H4 (cell line): ENCODE measurements at places on chromosomes 6 and 20.
A peak's percentile ranks its signal among the peaks of the same experiment; 100 is the strongest.

GRCh38 chr6:149459761-149460160, 25.1 kb downstream of the ZC3H12D start:
- DNase-seq: no peak

DNA sequence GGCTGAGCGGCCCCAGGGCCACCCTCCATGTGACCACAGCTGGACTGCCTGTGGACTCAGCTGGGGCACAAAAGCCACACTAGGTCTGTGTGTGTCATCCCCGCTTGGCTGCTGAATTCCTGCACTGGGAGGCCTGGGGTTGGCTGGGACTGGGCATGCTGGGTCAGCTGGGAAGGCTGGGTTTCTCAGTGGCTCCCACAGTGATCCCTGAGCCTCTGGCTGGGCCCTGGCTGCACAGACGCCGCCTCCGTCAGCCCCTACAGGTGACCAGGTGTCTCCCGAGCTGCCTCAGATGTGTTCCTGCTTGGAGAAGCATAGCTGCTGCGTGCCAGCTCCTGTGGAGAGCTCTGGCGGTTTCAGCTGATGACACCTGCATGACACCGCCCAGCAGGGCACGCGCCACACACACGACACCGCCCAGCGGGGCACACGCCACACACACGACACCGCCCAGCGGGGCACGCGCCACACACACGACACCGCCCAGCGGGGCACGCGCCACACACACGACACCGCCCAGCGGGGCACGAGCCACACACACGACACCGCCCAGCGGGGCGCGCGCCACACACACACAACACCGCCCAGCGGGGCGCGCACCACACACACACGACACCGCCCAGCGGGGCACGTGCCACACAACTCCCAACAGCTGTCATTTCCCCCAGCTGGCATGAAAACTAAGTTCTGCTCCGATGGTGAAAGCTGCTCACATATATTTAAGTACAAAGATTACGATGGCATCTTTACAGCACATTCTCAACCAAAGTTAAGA, 88.8 kb downstream of the TAF4 start:
- no peak for DNase-seq

DNA sequence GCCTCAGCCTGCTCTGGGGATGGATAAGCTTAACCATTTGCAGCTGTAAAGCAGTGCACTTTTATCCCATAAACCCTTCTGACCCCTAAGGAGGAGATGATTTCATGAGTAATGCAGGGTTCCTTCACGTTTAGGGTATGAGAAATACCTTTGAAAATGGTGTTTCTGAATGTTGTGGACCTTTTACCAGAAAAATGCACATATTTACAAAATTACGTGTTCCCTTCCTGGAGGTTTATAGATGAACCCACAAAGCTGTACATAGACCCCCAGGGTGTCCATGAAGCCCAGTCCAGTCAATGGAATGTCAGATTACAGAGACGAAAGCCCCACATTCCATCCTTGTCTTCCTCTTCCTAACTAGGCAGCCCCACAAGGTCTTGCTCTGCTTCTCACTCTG, 78.6 kb upstream of the INSM1 start:
- no peak for DNase-seq

GRCh38 chr6:4678506-4679300, 97.5 kb upstream of the CDYL start:
- DNase-seq: no peak

GRCh38 chr6:37994223-37994622, 174.7 kb downstream of the ZFAND3 start:
- no peak for DNase-seq

- no peak for DNase-seq
Measured at GRCh38 chr6:55199239-55199638, 24.9 kb downstream of the HCRTR2 start.

- no peak for DNase-seq
Measured at GRCh38 chr6:44559486-44560270, 172.2 kb downstream of the CDC5L start.

DNA sequence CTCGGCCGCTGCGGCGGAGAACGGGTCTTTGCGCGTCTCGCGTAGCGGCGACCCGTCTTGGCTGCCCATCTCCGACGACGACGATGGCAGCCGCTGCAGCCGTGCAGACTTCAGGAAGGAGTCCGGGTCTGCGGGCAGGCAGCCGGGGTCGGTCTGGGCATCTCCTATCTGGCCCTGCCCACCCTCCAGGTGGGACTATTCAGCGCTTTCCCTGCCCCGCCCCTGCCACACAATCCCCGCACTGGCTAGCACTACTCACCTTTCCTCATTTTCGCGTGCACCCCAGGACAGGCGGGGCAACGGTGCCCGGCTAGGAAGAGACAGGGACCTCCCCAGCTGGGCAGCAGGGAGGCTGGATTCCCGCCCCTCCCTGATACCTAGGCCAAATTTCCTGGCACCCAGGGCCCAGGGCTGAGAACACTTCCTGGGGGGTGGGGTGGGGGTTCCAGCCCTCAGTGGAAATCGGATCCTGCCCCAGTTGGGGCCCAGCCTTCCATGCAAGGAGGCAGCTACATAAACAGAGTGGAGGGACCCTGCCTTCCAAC, 9.2 kb downstream of the GGT7 start:
- no peak for DNase-seq

GRCh38 chr6:133187657-133188453, 53.3 kb upstream of the EYA4 start:
- DNase-seq: peak; percentile 14

- DNase-seq: no peak
Measured at GRCh38 chr6:4287811-4288244, 152.5 kb upstream of the ECI2 start.

DNA sequence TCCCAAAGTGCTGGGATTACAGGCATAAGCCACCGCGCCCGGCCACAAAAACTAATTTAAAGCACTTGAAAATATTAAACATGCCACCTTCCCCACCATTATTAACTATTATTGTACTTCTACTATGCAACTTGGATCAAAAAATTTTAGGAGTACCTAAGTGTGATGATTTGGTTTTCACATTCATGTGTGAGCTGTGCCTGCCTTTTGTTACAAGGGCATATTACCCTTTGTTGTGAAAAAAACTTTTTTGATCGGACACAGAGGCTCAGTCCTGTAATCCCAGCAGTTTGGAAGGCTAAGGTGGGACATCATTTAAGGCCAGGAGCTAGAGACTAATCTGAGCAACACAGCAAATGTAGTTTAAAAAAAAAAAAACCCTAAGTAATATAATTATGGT, 17.1 kb downstream of the ROMO1 start:
- no peak for DNase-seq

DNA sequence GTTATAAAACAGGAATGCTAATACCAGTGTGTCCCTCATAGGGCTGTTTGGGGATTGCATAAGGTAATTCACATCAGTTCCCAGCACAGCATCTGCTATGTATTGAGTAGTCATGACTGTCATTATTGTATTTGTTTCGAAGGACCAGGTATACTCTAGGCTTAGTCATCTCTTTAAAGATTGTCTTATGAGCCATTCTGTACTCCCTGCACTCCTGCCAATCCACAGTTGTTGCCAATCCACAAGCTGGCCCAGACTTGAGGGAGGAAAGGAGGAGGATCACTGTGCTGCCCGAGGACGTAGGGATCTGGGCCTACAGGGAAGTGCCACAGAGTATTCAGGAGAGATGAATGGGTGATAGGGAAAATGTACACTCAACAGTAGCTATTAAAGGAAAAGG, 113.0 kb upstream of the TIAM2 start:
- DNase-seq: no peak

DNA sequence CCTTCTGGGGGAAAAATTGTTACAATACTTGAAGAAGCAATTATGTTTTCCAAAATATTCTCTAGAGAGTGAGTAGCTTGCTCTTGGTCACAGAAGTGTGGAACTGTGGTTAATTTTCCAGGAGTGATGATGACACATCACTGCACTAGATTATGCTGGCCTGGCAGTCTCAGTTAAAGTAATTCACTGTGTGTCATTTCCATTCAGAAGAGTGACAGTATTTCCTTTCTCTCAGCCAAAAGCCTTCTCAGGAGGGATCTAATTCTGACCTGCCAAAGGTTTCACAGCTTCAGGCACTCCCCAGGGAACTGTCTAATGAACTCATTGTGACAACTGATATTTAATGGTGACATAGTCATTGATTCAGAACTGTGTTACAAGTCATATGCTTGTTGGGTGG, 517.5 kb downstream of the TBC1D32 start:
- DNase-seq: no peak

- DNase-seq: no peak
Measured at GRCh38 chr20:48076247-48076646, 291.0 kb upstream of the SULF2 start.

- DNase-seq: no peak
Measured at GRCh38 chr20:24235296-24236175, 233.9 kb upstream of the SYNDIG1 start.

- DNase-seq: no peak
Measured at GRCh38 chr6:125307964-125308615, 6.3 kb upstream of the HDDC2 start.

GRCh38 chr6:80519811-80520594, 413.5 kb downstream of the BCKDHB start:
- DNase-seq: no peak

DNA sequence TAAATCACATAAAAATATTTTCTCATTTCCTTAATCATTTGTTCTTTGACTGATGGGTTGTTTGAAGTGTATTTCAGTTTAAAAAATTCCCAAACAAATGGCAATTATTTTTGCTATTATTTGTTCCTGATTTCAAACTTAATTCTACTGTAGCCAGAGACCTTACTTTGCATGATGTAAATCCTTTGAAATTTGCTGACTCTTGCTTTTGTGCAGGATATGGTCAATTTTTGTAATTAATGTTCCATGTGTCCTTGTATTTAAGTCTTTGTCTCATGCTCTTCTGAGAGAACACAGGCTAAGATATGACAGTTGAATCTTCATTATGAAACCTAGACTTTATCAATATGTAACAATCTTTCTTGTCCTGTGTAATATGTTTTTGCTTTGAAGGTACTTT, 295.0 kb upstream of the CHD6 start:
- no peak for DNase-seq

- no peak for DNase-seq
Measured at GRCh38 chr6:169450097-169450496, 196.5 kb upstream of the THBS2 start.

- no peak for DNase-seq
Measured at GRCh38 chr6:119170447-119171087, 92.1 kb upstream of the FAM184A start.

- no peak for DNase-seq
Measured at GRCh38 chr20:7696311-7696710, 243.9 kb downstream of the HAO1 start.

- DNase-seq: no peak
Measured at GRCh38 chr20:25284131-25284601, 36.3 kb downstream of the PYGB start.

DNA sequence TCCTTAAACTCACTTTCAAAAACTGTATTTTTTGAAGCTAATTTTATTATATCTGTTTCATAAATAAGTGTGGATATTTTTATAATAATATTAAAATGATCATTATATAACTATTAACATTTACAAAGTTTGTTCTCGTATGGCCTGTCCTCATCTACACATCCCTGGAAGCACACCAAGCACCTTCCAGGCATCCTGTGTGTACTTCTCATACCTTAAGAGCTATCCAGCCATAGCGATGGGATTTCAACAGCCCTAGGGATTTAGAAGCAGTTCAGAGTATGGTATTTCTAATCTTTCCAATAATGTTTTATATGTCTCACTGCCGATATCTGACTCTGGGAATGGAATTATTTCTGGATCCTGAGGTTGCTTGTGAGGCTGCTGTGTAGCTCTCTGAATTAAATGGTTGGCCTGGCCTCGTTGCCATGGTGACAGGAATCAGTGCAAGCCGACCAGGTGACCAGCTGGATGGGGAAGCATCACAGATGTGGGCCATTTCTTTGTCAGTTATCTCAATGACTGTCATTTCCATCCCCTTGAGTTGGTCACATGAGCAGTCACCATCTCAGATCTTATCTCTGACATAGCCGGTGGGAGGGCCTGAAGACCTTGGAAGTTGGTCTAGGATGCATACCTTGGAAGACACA, 265.2 kb upstream of the RIN2 start:
- DNase-seq: no peak

- DNase-seq: no peak
Measured at GRCh38 chr6:56033401-56033800, 158.0 kb upstream of the BMP5 start.

DNA sequence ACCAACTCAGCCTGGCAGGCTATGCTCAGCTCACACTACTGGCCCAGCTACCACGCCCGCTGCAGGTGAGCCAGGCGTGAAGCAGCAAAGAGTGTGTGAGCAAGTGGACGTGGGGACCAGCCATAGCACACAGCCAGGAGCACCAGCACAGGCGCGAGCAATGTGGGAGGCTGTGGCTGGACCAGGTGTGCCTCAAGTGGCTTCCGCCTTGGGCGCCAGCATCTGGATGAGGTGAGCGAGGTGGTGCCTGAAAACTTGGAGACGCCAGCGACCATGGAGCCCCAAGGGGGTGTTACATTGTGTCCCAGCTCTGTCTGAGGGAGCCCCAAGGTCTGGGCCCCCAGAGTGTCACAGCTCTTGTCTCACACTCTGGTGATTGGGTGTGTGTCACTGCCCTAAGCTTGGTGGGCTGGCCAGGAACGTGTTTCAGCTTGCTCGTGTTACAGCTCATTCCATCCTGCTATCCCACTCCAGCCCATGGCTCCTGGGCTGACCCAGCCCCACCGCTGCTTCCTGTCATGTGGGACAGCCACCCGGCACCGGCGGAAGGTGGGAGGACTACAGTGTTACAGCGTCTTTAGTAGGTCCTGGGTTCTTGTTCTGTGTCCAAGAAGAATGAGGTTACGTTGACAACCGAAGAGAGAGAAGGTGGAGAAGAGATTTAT, 508.0 kb upstream of the MMS22L start:
- DNase-seq: no peak

DNA sequence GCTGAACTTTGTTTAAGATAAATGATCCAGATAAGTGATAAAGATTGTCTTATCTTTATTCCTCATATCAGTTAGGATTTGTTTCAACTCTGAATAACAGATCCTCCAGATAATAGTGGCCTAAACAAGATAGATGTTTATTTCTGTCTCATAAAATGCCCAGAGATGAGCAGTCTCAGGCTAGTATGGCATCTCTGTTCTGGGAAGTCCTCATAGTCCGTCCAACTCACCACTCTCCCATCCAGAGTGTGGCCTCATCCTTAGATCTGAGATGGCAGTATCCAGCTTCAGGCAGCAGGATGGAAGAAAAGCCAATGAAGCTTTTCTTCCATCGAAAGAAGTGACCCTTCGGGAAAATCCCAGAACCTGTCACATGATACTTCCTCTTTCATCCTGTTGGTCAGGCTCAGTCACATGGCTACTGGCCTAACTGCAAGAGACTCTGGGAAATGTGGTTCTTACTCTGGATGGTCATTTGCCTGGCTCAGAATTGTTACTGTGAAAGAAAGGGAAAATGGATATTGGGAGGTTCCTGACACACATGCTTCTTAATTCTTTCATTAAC, 29.4 kb upstream of the TAGAP start:
- DNase-seq: peak; percentile 65

GRCh38 chr6:2432292-2432691, 186.9 kb upstream of the GMDS start:
- peak; percentile 61 for DNase-seq

DNA sequence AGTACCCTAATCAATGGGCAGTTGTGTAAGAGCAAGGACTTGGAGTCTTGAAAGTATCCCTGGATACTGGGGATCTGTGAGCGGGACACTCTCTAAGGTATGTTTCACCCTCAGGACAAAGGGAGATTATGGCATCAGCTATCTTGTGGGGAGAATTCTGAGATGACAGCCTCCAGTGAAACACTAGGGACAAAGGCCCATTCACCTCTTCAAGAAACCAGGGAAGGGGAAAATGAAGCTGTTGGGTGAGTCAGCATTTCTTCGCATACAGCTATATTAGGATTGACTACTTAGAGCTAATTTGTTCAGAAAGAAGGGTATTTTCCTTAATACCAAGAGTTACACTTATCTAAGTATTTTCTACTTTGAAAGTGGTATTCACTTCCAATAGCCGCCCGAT, 35.9 kb downstream of the OPN5 start:
- no peak for DNase-seq
